NCI-H1930 (cell line): ENCODE measurements at places on chromosomes 12 and 14.

DNA sequence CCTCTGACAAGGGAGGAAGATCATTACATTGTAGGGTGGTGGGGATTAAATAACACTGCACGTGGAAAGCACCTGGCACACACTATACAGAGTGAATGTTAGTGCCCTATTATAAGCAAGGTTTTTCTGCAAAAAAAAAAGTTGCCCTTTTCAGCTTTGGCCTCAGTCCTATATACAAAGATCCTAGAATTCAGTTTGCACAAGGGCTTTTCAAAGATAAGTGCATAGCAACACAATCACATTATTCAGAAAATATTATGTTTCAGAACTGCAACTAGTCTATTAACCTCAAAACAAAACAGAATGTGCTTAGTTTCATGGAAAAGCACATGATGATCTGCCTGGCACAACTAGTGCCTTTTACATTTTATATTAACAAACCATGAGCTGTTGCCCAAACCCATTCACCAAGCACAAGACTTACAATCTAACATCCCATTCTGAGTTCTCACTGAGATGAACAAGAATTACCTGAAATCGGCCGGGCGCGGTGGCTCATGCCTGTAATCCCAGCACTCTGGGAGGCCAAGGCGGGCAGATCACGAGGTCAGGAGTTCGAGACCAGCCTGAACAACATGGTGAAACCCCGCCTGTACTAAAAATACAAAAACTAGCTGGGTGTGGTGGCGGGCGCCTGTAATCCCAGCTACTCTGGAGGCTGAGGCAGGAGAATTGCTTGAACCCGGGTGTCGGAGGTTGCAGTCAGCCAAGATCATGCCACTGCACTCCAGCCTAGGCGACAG, 1.8 kb downstream of the TM7SF3 start:
- DNase-seq = no peak

GRCh38 chr12:27951898-27952297, 20.6 kb downstream of the PTHLH start:
- no peak for DNase-seq

GRCh38 chr12:125193376-125194152, 128.3 kb downstream of the AACS start:
- DNase-seq = no peak

DNA sequence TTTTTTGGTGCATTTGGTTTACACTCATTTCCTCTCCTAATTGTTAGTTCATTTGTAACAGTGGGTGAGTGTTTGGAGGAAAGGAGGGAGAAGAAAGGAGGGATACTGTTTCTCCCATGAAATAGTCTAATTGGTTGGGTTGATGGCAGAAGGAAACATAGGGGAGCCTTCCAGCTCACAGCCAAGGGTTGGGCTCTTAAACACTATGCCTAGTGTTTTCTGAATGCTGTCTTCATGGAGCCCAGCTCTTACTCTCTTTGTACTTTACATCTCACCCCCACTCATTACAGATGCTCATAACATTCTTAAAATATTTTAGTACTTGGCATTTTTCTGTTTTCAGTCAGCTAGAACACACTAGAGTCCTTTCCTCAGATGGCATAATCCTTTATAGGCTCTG, 38.2 kb downstream of the BAZ2A start:
- DNase-seq = no peak

GRCh38 chr12:107035733-107036132, 48.8 kb upstream of the MTERF2 start:
- no peak for DNase-seq
